ENCODE measurements at places on chromosomes 2 and 18. TPM values are rescaled to one million over a fixed set of nuclear protein-coding genes. Genes with fewer than 3 reads are reported as not detected.

- DNase-seq, result no peak
These were observed 24.2 kb upstream of the CPO start for GRCh38 chr2:206915121-206915520.

DNA sequence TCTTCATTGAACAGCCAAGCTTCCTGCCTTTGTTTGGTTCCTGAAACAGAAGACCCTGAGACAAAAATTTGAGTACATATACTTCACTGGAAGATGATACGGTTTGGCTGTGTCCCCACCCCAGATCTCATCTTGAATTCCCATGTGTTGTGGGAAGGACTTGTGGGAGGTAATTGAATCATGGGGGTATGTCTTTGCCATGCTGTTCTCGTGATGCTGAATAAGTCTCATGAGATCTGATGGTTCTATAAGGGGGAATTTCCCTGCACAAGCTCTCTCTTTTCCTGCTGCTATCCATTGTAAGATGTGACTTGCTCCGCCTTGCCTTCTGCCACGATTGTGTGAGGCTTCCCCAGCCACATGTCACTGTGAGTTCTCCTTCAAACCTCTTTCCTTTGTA, 76.5 kb downstream of the BABAM2 start:
- no peak for DNase-seq

Gene NUP35
- 25.9 TPM for polyA plus RNA-seq

DNA sequence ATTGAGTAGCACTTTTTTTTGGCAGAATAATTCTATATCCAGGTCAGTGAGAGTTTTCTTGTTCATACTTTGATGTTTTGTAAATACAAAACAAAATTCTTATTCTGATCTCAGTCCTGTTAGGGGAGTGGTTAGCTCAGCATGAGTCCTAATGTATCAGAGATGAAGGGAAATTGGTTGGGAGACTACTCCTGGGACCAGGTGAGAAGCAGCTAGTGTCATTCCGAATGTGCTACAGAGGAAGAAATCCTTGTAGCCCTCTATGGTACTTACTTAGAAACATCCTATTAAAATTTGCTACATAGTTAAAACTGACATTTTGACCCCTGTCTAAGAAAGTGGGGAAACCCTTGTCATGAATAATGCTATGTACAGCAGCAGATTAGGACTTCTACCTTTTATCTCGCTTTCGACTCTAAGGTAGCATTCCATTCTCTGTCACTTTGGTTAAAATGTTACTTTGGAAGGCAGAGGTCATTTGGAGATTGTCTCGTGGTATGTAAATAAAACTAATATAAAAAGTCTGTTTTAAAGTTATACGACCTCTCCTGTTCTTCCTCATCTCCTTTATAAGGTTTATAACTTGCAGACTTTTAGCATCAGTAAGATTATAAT, 65.8 kb downstream of the PARD3B start:
- DNase-seq, result no peak

Gene APLF
- polyA plus RNA-seq, result 4.0 TPM

DNA sequence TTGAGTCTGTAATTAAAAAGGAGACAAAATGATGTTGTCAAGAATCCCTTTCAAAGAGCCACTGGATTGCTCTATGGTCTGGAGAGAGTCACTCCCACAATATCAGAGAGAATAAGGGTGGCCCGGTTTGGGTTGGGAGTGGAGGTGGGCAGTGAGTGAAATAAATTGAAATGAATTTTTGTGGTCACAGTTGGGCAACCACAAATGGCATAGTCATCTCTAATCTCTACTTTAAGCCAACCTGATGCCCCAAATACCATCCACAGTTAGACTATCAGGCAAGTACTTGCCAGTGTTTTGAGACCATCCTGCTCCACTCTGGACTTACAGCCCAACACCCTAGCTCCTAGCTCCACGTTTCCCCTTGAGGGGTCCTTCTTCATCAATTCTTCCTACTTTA, 559.7 kb downstream of the BCL11A start:
- DNase-seq, result no peak

Gene HOXD13
- polyA plus RNA-seq, result not detected

DNA sequence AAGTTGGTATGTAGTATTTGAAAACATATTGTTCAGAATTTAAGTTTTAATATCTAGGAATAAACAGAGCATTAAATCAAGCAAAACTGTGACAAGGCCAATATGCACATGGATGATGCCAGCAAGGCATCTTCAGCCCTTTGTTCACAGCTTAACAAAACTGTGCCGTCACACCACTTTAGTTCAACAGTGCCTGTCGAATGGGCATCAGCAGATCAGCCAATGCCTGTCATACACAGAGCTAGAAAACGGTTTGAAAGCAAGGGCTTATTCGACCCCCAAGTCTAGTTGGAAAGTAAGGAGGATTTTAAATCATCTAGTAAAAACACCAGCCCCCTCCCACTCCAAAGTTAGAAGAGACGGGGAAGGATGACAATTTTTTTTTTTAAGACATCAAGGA, 16.7 kb downstream of the ZEB2 start:
- no peak for DNase-seq

DNA sequence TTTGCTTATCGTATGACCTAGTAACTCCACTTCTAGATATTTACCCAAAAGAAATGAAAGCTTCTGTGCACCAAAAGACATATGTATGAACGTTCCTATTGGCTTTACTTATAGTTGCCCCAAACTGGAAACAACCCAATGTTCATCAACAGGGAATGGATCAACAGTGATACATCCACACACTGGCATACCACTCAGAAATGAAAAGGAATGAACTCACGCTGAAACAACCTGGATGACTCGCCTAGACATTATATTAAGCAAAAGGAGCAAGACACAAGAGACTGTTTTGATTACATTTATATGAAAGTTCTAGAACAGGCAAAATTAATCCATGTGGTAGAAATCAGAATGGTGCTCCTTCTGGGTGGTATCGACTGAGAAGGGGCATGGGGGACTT, 18.9 kb downstream of the ADRA2B start:
- DNase-seq, result no peak

- DNase-seq, result no peak
These were observed 125.5 kb downstream of the KLHL29 start for GRCh38 chr2:23510471-23510870.

- DNase-seq, result no peak
These were observed 206.1 kb upstream of the SETBP1 start for GRCh38 chr18:44474591-44474990.

DNA sequence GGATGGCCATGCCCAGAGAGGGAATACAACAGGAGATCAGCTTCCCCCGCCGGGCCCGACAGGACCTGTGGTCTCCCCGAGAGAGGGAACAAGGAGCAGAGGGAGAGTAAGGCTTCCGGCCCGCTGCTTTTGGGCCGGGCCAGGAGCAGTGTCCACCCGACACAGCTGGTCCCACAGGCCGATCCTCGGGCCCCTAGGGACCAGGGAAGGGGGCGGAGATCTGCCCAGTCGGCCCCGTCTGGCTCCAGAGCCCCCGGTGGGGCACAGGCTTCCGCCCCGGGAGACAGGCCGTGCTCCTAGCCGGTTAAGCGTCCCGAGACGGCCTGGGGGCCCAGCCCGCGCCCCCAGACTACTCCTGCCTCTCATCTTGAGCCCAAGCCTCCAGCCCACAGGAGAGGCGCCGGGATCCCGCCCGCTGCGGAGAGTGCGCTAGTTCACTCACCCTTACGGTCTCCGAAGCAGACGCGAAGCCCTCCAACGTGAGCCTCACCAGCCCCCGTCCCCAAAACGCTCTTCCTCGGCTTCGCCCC, at the start of gene MCFD2:
MCFD2 (minus strand) TSS at position 526 of the 530 bp plus-strand sequence. CDS start 6,635 bp downstream, outside the sequence.
- no peak for DNase-seq

Gene GKN2
- polyA plus RNA-seq, result 1.2 TPM
